Fibroblast of skin of left biceps (primary cell): ENCODE measurements at places on chromosomes 16 and 17.

DNA sequence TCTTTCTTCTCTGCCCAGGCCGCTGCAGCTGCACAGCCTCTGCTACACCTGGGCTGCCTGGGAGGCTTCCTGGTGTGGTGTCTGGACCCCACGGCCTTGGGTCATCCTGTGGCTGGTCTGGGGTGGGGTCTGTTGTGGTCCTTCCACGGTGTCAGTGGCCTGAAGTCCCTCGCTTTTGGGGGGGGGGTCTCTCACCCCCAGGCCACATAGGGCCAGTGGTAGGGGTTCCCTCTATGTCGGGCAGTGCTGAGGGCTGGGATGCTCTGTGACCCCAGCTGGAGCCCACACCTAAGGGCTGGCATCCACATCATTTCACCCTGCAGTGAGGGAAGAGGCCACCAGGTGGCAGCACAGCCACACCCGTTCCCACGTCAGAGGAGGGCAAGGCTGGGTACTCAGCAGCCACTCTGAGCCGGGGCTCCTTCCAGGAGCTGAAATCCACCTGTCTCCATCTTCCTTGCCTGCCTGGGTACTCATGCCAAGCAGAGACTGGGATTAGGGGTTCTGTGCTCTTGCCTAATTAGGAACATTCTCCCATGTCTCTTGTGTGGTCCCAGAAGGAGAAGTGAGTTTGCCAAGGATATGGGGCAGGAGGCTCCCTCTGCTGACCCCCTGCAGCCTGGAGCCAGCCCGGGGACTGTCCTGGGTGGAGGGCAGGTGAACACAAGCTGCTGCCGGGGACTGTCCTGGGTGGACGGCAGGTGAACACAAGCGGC is 13.0 kb downstream of the ENGASE start:
- DNase-seq, result no peak

DNA sequence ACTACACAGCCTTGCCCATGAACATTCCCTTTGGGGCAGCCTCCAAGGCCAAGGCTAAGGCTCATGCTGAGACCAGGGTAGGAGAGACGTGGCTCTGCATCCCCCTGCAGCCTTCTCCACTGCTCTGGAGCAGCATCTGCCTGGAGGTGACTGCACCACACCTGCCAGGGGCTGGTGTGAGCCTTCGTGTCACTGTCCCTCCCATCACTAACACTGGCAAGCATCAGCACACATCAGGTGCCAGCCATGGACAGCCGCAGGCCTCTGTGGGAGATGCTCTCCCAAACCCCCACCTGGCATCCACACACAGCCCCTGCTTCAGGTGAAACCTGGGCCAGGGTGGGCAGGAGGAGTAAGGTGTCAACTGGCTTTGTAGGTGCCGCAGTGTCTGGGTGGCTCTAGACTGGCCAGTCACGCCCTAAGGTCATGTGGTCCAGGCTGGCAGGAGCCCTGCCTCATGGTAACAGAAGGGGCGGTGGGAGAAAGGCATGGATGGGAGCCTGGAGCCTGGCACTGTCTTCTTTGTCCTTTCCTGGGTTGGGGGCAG is 18.1 kb upstream of the MTSS2 start:
- no peak for DNase-seq

DNA sequence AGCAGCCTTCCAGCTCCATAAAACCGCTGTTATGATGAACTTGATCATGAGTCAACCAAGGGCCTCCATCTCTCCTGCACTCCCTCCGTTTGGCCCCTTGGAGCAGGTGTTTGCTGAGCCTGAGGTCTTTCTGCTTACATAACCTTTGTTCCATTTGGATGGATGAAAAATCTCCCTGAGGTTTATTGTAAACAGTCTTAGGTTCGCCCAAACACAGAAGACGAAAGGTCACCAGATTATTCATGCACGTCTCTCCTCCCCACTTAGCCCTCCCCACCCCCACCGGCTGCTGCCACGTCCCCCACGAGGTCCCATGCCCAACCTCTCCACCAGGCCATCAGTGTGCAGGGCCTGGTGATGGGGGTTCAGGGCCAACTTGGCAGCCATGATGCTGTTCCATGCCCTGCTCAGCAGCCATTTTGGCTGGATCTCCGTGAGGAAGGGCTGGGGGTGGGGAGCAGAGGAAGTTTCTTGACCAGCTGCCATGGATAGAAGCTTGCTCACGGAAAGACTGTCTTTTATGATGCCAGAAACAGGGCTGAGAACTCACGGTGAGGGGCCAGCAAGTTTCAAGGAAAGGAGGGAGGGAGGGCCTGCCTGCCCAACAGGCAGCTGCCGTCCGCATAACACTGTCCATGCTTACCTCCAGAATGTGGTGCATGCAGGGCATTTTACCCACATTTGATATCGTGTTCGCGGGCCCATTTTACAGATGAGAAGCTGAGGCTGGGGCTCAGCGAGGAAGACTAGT is 47.8 kb upstream of the FOXF1 start:
- no peak for DNase-seq

DNA sequence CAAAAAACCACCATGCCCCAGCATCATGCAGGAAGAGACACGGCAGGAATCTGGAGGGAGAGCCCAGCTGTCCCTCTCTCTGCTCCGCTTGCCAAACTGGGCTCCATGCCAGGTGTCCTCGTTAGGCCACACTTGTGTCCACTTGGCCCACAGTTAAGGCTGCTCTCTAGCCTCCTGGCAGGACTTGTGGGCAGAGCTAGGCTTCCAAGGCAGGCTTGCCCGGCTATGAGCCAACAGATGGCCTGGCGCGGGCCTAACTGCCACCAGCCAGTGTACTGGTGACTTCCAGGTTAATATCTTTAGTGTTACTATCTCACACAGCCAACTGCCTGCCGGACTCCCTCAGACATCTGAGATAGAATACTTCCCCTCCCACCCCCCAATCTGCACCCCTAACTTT is 10.6 kb downstream of the ATP6V0D1 start:
- DNase-seq, result no peak

DNA sequence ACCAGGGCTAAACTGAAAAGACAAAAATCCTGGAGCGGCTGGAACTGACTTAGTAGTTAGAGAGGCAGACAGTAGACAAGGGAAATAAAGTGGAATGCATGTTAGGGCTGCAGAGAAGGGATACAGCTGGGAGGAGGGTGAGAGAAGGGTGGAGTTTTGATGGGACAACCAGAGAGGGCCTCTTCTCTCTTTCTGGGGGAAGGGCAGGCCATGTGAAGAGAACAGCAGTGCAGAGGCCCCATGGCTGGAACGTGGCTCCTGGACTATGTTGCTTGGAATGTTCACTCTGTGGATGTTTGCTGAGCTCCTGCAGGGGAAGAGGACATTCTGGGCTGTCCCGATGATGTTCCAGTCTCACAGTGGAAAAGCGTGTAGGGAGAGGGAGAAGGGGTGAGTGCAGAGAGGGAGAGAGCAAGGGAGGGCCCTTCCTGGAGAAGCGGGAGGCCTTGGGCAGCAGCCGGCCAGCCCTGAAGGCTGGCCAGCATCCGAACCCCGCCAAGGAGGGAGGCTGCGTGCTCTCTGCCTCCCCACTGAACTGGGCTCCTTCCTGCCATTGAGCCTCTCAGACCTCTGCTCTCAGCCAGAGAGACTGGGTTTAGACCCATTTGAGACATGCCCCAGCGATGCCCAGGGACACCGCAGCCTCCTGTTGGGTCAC is 33.1 kb upstream of the GSE1 start:
- no peak for DNase-seq

- DNase-seq, result no peak
These were observed 26.1 kb downstream of the MAP1LC3B start for GRCh38 chr16:87418216-87418615.

DNA sequence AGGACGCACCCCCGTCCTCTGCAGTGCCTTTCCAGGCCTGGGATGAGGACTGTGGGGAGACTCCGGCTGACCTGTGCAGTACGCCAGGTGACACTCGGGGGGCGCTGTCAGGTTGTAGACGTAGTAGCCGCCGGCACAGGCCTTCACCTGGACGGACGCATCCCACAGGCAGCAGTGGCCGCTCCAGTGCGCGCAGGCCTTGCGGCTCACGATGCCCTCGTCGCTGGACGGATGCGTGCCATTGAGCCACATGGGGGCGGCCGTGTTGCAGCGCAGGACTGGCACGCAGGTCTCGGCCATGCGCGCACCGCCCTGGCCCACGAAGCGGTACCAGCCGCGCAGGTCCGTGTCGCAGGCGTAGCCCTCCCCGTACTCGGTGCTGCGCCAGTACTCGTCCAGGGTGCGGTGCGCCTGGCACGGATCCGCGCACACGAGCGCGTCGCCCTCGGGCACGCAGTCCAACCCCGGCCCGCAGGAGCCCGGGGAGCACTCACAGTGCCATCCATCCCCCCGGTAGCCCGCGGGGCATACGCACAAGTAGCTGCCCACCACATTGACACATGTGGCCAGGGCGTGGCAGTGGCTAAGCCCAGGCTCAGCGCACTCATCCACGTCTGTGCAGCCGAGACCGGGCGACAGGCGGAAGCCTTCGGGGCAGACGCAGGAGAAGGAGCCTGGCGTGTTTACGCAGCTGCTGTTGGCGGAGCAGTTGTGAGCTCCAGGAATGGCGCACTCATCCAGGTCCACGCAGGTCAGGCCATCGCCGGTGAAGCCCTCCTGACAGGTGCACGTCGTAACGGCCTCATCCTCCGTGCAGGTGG is 3.9 kb downstream of the UMOD start:
- no peak for DNase-seq

- DNase-seq, result no peak
These were observed 232.0 kb upstream of the GSE1 start for GRCh38 chr16:85380905-85381737.
